Stimulated activated CD4-positive, alpha-beta T cell treated with anti-CD3 and anti-CD28 coated beads, TNF-alpha, amount 100 ng/mL, for 48 hours (primary cell): ENCODE measurements at places on chromosomes 4 and X.

DNA sequence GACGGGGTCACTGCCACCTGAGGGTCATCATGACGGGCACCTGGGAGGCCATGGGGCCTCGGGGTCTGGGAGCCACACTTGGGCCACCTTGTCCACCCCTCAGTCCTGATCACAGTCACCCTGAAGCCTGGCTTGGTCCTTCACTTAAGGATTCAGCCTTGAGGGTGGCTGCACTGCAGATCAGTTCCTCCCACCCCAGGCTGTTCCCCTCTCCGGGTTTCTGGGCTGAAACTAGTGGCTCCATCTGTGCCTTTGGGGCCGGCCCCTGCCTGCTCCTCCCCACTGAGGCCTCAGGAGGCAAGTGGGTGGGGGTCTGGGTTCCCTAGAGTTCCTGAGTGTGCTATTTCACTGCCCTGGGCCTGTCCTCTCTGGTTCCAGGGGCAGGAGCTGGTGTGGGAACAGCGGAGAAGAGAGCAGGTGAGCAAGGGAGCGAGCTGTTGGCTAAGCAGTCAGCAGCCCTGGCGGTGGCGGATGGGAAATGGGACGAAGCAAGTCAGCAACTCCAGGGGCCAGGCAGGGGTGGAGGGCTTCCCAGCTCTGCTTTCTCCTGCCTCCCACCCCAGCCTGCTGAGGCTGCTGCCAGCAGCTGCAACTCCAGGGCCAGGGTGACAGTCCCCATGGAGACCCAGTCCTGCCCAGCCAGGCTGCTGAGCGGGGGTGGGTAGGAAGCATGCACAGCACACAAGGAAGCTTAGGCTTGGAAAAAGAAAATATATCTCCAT, 81.2 kb downstream of the TMEM144 start:
- DNase-seq: no peak

GRCh38 chrX:129318375-129318774, 204.9 kb downstream of the SMARCA1 start:
- no peak for DNase-seq

- no peak for DNase-seq
Observed at GRCh38 chrX:69137371-69138117, 27.7 kb downstream of the PJA1 start.

GRCh38 chrX:34565981-34566380, 91.1 kb downstream of the TMEM47 start:
- no peak for DNase-seq

GRCh38 chrX:11269006-11269405, 24.2 kb upstream of the AMELX start:
- DNase-seq: no peak

GRCh38 chrX:155871934-155872333, 9.2 kb upstream of the VAMP7 start:
- no peak for DNase-seq

DNA sequence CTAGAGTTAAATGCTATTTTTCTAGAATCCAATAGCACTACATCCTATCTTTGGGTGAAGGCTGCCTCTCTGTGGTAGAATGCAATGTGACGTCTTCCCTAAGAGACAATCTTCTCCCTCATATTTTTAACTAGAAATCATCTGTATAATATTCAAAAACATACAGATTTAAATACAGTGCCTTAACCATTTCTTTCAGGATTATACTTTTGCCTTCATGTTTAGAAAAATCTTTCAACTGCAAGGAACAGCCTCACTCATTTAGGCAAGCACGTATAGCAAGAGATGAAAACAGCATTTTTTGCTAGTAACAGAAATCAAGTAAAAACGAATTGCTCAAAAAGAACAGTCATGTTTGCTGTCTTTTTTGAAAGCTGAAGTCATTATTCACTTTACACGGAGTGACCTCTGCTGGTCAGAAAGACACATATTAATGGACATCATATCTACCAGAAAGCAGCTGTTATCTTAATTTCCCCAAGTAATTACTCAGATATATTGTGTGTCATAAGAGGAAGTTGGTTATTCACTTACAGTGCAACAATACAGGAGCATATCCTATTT, 422.3 kb downstream of the STPG2 start:
- DNase-seq: no peak

DNA sequence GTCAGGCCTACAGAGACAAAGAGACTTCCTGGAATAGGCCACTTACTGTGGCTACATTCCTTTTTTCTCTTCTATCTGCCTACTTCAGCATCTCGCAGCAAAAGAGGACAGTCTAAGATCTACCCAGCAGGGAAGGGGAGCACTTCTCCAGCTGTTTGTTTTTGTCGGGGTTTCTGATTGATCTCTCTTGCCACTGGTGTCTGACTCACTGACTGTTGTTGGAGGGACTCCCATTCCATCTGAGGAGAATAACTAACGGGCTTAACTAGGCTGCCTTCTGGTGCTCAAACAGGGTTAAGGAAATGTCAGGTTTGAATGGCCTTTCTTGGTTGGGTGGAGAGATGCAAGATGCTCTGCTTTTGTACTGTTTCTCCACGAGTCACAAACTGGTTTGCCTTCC, 100.2 kb upstream of the TMEM164 start:
- DNase-seq: no peak
